ENCODE measurements at places on chromosomes 1 and 21. TPM values are rescaled to one million over a fixed set of nuclear protein-coding genes. Genes with fewer than 3 reads are reported as not detected.

GRCh38 chr1:200028586-200029034 is 1.1 kb downstream of the NR5A2 start:
- H3K4me3 ChIP-seq = peak overlapping the region; percentile 60
- H3K4me1 ChIP-seq = peaks cover 20% of the 10 kb centered on the region
- no peak overlapping the region for H3K27ac ChIP-seq
- no peak for DNase-seq
- H3K27me3 ChIP-seq = peaks cover 5% of the 10 kb centered on the region
- H3K36me3 ChIP-seq = no peaks in the 10 kb centered on the region

GRCh38 chr1:101288491-101288944 is 51.7 kb downstream of the S1PR1 start:
- no peaks in the 10 kb centered on the region for H3K36me3 ChIP-seq
- H3K27me3 ChIP-seq = no peaks in the 10 kb centered on the region
- no peak overlapping the region for H3K27ac ChIP-seq
- DNase-seq = peak; percentile 92
- H3K4me1 ChIP-seq = peaks cover 5% of the 10 kb centered on the region

Gene SPRR5
- not detected for total RNA-seq

DNA sequence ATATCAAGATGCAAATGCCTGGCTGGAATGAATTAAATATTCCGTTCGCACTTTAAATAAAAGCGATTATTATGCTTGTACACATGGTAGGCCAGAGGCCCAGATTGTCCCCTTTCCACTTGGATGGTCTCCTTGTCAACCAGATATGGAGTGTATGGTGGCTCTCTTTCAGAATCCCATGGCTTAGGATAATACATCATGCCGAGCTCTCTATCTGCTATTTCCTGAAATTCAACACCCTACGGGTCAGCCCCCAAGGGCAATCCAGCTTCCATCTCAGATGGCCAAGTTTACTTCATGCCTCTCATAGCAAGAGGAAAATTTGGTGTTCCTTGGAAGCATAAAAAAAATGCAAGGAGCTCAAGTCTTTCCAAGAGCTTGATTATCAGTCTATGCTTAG is 25.4 kb upstream of the FMO1 start:
- H3K27ac ChIP-seq = peak overlapping the region; percentile 30
- DNase-seq = no peak
- H3K4me1 ChIP-seq = peaks cover 19% of the 10 kb centered on the region
- no peaks in the 10 kb centered on the region for H3K36me3 ChIP-seq
- no peak overlapping the region for H3K4me3 ChIP-seq
- no peaks in the 10 kb centered on the region for H3K27me3 ChIP-seq

Gene SELP
- 2.8 TPM for total RNA-seq

- H3K36me3 ChIP-seq = no peaks in the 10 kb centered on the region
- H3K4me3 ChIP-seq = no peak overlapping the region
- H3K27me3 ChIP-seq = no peaks in the 10 kb centered on the region
- H3K27ac ChIP-seq = no peak overlapping the region
- no peak for DNase-seq
- H3K4me1 ChIP-seq = no peaks in the 10 kb centered on the region
These were observed 48.6 kb upstream of the CACHD1 start for GRCh38 chr1:64421377-64421776.

DNA sequence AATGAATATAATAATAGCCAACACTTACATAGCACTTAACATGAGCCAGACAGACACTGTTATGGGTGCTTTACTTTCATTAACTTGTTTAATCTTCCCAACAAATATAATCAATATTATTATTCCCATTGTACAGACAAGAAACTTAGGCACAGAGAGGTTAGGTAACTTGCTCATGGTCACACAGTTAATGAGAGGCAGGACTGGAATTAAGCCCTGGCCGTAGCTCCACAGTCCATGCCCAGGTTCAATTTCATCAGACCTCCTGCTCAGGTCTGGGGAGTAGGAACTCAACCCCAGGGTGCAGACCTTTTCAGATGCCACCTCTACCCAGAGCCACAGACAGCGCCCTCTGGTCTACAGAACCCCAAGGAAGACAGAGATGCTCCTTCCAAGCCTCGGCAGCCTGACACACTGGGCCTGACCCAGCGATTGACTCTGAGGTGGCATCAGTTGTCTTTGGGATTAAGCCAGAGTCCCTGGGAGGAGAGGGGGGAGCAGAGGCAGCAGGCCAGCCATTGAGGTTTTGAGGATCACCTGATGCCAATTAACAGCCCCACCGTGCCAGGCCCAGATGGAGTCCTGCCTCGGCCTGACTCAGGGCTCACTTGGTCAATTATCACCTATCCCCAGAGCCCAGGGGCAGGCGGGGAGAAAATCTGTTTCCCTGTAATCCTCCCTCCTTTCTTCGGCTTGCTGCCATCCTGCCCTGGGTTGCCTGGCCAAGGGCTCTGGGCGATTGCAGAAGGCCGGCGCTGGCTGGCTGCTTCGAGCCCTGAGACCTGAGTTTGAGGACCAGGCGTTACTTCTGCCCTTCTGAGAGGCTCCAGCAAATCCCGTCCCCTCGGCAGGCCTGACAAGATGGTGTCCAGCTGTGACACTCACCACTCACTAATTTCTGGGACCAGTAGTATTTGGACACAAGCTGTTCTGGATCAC is 116.7 kb downstream of the LACTBL1 start:
- DNase-seq = no peak
- no peak overlapping the region for H3K4me3 ChIP-seq
- H3K27ac ChIP-seq = no peak overlapping the region
- H3K36me3 ChIP-seq = no peaks in the 10 kb centered on the region
- no peaks in the 10 kb centered on the region for H3K27me3 ChIP-seq

GRCh38 chr1:40532844-40533424 is 1.5 kb downstream of the ZNF684 start:
- H3K4me3 ChIP-seq = no peak overlapping the region
- H3K27me3 ChIP-seq = no peaks in the 10 kb centered on the region
- peak; percentile 74 for DNase-seq
- peaks cover 6% of the 10 kb centered on the region for H3K4me1 ChIP-seq

DNA sequence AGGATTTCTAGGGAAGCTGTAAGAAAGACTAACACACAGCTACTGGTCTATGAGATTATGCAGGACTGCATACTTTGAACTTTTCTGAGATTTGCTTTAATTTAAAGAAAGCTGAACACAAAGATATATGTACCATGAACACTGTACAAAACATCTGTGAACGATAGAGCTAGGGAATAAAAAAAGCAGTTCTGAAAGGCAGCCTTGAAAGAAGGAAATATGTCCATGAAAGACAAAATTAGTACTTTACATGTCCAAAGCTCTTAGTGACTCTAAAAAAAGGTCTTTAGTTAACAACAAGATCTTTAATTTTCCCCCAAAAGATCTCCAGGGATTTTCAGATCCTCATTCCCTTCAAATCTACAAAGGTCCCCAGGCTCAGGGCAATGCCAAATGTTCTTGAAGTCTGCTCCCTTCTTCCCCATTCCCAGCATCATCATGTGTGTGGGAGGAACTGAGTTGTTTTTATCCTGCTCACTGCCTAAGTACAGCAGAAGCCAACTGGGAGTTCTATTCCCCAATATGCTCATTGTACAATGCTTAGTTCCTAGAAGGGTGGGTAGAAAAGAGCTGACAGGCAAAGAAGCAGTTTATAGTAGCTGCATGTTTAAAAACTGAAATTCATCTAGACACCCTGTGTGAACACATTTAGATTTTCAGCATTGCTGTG is 60.1 kb upstream of the PTCH2 start:
- peak; percentile 81 for DNase-seq
- no peaks in the 10 kb centered on the region for H3K4me1 ChIP-seq
- H3K36me3 ChIP-seq = no peaks in the 10 kb centered on the region
- no peak overlapping the region for H3K27ac ChIP-seq

DNA sequence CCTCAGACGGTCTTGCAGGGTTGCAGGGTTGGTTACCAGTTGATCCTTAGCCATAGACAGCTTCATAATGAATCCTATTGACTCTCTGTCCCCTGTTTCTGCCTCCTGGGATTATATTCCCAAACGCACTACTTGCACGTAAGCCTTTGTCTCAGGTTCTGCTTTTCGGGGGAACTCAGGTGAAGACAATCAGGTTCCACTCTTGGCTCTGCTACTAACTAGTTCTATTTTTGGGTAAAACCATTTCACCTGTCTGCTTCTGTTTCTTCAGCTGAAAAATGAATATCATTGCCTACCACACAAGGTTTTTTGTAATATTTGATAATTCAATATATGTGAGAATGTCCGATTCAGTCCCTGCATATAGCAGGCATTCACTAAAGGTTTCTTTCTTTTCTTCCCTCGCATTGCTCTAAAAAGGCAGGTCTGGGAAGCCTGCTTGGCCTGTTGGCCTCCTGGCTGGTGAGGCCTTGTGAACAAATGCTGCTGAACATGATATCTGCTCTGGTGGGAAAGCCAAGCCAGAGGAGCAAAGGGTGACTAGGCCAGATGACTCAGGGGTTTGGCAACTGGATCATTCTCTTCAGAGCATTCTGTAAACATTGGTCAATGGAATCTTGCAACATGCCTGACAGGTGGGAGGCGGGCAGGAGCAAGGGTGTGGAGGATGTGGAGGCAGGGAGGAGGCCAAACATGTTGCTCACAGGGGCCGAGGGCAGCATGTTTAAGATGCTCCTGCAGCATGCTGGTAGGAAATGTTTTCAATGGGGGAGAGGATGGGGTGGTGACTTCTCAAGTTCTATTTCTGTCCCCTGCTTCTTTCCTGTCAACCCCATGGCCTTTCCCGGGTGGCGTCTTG is 23.8 kb downstream of the IER5 start:
- peaks cover 18% of the 10 kb centered on the region for H3K4me1 ChIP-seq
- DNase-seq = peak; percentile 77
- no peak overlapping the region for H3K4me3 ChIP-seq
- no peaks in the 10 kb centered on the region for H3K36me3 ChIP-seq
- H3K27me3 ChIP-seq = no peaks in the 10 kb centered on the region

Gene MPZ
- not detected for total RNA-seq
